ENCODE measurements at places on chromosomes 2 and 18.
A peak's percentile ranks its signal among the peaks of the same experiment; 100 is the strongest.

DNA sequence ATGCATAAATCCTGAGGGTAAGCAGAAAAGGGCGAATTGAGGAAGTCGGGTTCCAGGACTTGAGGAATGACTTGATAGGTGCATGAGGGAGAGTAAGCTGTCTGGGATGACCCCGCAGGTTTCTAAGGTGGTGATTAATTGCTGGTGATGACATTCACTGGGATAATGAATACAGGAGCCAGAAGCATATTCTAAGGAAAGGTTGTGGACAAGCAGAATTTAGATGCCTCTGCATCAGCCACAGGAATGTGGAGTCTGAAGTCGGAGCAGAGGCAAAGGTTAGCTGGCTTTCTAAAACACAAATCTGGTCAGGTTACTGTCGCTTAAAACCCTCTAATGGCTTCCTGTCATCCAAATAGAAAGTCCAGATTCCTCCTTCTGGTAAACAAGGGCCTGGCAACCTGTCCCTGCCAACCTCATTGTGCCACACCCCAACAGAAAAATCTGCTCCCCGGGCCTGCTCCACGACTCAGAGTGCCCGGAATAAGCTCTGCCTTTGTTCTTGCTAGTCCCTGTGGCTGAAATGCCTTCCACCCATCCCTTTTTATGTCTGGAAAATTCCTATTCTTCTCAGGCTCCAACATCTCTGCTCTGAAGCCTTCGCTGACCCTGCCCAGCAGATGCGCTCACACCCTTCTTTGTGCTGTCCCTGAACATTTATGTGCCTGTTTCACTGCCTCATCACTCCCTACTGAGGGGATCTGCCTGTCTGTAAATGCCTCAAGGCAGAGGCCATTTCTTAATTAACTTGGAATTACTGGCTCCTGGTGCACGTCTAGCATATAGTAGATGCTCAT is 11.3 kb upstream of the TMEM214 start:
- no peak for DNase-seq

DNA sequence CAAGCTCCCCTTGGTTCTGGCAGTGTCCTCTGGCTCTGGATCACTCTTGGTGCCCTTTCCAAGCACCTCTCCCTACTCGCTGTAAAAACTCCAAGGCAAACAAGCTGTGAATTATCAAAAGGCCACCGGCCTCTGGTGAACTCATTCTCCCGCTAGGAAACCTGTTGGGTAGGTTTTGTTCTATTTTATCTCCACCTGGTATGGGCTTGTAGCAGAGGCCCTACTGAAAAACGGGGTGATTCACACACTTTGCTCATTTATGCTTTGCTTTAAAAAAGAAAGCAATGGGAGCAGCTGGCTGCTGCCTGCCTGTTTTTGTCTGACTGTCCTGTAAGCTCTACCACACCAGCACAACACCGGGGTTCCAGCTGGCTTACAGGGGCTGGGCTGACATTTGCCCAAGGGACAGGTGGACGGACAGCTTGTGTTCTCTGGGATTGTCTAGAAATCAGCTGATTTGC is 56.8 kb downstream of the SH3BP4 start:
- no peak for DNase-seq

GRCh38 chr2:33617989-33618388 is 18.9 kb upstream of the FAM98A start:
- no peak for DNase-seq

DNA sequence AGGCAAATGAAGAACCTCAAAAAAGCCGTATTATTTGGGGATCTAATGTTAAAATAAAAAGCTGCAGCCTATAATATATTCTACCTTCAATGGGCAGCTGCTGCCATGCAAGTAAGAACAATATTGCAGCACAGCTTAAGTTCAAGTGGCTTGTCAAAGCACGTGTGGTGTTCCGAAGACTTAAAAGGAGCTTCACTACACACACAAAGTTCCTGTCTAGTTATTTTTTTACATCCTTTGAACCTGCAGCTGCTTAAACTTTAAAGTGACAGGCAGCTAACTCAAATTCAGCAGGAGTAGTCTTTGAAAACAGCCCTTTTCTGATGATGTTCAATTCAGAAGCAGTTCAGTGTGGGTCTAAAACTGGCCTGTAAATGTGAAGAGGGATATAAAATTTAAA is 85.8 kb upstream of the XIRP2 start:
- DNase-seq, result no peak

DNA sequence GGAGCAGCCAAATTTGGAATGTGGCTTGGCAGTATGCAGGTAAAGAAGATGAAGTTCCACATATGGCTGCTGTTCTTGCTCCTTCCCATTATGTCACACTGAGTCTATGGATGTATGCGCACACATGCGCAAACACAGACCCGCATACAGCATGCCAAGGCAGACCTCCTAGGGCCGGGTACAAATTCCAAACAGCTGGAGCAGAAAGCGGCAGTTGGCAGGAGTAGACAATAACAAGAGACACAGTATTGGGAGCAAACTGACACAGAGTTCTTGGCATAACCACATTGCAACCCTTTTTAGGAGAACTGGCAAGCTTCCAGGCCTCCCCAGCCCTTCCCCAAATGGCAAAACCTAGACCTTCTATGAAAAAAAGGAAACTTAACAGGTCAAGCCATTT is 268.9 kb downstream of the SP3 start:
- no peak for DNase-seq

- DNase-seq, result no peak
Measured at GRCh38 chr2:236092714-236093113, 75.5 kb downstream of the GBX2 start.

DNA sequence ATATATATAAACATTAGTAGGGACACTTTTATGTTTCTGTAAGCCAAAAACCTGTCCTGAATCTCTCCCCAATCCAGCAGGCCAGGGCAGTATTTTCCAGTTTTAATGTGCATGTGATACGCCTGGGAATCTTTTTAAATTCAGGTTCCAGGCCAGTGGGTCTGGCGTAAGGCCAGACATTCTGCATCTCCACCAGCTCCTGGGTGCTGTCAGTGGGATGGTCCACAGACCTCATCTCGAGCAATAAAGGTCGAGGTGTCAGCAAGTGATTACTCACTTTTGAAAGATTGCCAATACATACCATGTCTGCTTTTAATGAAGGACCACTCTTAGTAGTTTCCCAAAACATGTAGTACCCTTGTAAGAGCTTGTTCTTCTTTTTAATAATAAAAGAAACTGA is 189.9 kb upstream of the SH3BP4 start:
- no peak for DNase-seq

- no peak for DNase-seq
Measured at GRCh38 chr18:53756610-53756972, 467.9 kb downstream of the MBD2 start.

DNA sequence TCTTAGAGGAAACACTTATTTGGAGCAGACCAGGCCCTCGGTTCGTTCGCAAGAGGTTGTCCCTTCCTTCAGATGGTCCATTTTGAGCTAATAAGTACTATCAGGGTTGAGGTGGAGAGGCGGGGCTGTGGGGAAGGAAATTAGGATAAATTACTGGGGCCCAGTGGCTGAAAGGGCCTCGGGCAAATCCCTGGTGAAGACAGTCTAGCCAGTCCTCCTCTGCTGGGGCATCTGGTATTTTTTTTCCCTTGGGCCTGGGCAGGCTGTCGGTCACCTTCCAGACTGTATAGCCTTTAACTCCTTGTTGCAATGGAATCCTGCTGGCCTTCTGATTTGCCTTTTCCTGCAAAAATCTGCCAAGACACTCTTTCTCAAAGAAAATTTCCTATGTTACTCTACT is 1.7 kb upstream of the MYO3B start:
- no peak for DNase-seq

- no peak for DNase-seq
Measured at GRCh38 chr2:3785220-3785889, 82.0 kb downstream of the DCDC2C start.

- no peak for DNase-seq
Measured at GRCh38 chr2:123438251-123438650, 586.8 kb upstream of the CNTNAP5 start.

DNA sequence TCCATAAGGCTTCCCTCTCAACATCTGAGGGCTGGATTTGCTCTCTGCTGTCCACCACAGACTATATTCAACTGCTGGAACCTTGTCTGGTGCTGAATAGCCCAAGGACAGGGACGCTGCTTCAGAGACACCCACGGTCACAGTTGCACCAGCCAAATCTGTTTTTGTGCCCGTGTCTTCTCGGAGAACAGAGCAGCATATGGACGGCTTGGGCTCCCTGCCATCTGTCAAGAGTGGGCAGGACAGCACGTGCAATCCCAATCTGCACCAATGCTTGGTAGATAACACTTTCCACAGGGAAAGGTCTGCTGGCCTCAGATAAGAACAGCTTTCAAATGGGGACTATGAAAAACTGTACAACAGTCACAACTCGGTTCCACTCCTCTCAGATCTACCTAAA is 466.1 kb downstream of the TGIF1 start:
- no peak for DNase-seq

GRCh38 chr18:59311631-59312030 is 6.8 kb downstream of the CPLX4 start:
- DNase-seq, result no peak

- DNase-seq, result no peak
Measured at GRCh38 chr2:109322111-109322510, 193.1 kb downstream of the SH3RF3 start.

DNA sequence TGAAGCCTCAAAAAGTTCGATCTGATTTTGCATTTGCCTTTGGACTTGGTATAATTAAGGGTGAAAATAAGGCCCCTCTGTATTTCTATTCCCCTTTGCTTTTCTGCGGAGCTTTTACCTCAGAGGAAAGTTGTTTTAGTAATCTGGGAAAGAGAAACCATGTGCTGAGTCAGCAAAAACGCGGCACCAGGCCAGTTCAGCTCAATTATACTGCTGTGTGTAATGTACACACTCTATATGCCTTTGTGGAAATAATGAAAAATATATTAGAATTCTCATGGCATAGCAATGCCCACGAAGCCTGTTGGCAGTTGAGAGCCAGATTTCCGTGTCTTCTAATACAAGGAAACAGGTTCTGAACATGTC is 161.9 kb upstream of the SIX2 start:
- DNase-seq, result no peak

DNA sequence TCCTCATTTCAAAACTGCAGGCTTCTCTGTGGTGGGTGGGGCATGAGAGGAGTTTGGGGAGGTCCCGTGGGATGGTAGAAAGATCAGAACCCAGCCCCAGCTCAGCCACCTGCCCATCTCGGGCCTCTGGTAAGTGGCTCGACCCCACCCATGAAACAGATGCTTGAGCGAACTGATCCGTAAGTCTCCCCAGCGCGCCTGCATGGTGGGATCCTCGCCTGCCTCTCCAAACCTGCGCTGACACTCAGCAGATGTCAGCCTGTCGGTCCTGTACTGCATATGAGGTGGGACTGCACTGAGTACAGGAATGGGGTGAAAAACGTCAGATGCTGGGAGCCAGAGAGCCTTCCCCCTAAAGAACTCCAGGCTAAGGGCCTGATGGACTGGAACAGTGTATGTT is 15.9 kb upstream of the RPL31 start:
- DNase-seq, result no peak

GRCh38 chr18:76605341-76605929 is 110.4 kb upstream of the ZNF516 start:
- no peak for DNase-seq

DNA sequence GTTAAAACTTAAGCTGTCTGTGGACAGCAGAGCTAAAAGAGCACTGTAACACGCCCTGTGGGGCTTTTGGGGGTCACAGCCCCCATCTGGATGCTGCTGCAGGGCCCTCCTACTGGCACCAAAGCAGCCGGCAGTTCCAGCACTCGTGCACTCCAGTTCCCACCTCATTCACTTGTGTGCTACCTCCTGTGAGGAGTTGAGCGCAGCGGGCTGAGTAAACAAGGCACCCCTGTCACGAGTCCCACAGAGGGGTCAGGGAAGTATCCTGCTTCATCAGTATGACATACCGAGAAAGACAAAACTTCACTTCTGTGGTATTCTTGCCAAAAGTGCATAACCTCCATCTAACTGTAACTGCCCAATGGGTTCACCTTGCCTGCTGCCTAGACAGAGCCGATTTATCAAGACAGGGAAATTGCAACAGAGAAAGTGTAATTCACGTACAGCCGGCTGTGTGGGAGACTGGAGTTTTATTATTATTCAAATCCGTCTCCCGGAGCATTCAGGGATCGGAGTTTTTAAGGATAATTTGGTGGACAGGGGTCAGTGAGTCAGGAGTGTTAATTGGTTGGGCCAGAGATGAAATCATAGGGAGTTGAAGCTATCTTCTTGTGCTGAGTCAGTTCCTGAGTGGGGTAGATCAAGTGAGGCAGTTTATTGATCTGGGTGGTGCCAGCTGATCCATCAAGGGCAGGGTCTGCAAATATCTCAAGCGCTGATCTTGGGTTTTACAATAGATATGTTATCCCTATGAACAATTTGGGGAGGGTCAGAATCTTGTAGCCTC is 41.6 kb downstream of the TMEM17 start:
- no peak for DNase-seq

GRCh38 chr18:73896685-73897084 is 250.9 kb downstream of the FBXO15 start:
- no peak for DNase-seq

- DNase-seq, result peak; percentile 8
Measured at GRCh38 chr18:51153659-51154371, 43.7 kb downstream of the MEX3C start.

DNA sequence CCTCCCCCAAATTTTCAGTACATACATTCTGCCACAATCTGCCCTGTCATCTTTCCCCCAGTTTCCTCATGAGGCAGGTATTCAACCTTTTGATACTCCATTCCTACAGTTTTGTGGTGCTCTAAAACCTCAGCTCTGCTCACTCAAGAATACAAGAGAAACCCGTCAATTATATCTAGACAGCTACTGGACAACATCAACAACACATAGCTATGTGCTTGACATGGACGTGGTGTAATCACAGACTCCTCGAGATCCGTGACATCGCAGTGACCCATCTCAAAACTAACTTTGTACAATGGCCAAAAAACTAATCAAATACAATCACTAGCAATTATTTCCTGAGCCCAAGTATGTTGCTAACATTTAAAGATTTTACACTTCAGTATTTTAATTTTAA is 23.6 kb downstream of the WDSUB1 start:
- DNase-seq, result no peak

- no peak for DNase-seq
Measured at GRCh38 chr2:11160731-11161455, 5.6 kb downstream of the SLC66A3 start.
